MCF 10A (cell line): ENCODE measurements at places on chromosomes 5 and 9. TPM values are rescaled to one million over a fixed set of nuclear protein-coding genes. Genes with fewer than 3 reads are reported as not detected.

Gene RPP25L
- total RNA-seq = 41.6 and 42.8 TPM in 2 replicates

GRCh38 chr5:30849931-30850710 lies 343.4 kb upstream of the CDH6 start:
- no peaks in the 10 kb centered on the region for H3K36me3 ChIP-seq
- no peak for DNase-seq
- no peaks in the 10 kb centered on the region for H3K27me3 ChIP-seq
- H3K4me3 ChIP-seq = no peak overlapping the region
- peaks cover 6% of the 10 kb centered on the region for H3K4me1 ChIP-seq

Gene NUDT2
- 30.6 and 35.0 TPM in 2 replicates for total RNA-seq

DNA sequence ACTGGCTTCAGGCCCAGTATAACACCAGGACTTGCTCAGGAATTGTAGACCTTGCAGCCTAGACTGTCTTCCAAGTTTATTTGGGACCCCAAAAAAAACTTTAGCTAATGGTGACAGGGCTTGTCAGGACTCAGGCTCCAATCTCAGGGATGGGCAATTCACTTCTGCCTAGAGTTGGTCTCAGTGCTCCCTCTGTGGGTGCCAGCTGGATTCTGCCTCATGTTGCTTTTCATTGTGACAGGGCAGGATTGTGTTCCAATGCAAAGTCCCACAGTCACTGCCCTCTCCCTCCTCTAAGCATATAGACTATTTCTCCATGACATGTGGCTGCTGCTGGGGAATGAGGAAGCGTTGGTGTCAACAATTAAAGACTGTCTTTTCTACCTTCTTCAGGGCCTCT lies 174.7 kb downstream of the CYLC2 start:
- no peaks in the 10 kb centered on the region for H3K27me3 ChIP-seq
- no peaks in the 10 kb centered on the region for H3K4me1 ChIP-seq
- no peak overlapping the region for H3K4me3 ChIP-seq
- no peak overlapping the region for H3K27ac ChIP-seq
- DNase-seq = no peak

DNA sequence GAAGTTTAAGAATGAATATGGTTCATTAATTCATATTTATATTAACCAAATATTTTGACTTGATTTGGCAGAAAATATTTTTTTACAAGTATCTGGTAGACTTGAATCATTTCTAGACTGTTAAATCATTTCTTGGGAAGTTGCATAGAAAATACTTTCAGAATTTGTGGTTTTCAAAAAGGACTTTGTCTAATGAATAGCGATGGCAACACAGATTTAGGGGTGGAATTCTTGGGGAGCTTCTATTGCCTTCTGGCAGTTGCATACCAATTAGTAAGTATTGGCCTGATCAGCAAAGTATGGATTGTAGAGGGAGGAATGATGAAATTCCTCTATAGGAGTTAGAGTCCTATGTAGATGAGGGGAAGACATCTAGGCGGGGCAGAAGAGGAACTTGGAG lies 68.6 kb upstream of the CKMT2 start:
- no peak overlapping the region for H3K27ac ChIP-seq
- H3K4me3 ChIP-seq = no peak overlapping the region
- DNase-seq = no peak
- H3K4me1 ChIP-seq = no peaks in the 10 kb centered on the region
- peaks cover 21% of the 10 kb centered on the region for H3K27me3 ChIP-seq
- H3K36me3 ChIP-seq = no peaks in the 10 kb centered on the region

GRCh38 chr5:9278921-9279603 lies 266.8 kb downstream of the SEMA5A start:
- no peaks in the 10 kb centered on the region for H3K36me3 ChIP-seq
- H3K27me3 ChIP-seq = no peaks in the 10 kb centered on the region
- no peak overlapping the region for H3K4me3 ChIP-seq
- H3K27ac ChIP-seq = no peak overlapping the region

Gene CCNI2
- 0.12 and 0.16 TPM in 2 replicates for total RNA-seq

DNA sequence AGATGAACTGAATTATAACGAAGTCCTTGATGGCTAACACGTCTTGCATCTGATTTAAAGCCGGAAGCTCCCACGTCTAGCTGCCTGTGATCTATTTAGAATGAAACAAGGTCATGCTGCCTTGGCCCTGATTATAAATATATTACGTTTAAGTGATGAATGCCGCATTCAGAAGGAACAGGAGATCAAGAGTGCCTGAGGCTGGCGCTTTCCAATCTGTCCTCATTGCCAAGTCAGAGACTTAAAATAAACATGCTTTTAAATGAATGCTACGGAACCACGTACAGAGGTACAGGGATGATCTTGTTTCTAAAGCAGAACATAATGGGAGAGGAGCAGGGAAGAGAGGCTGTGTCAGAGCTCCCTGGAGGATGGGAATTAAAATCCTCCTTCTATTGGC lies 292.8 kb downstream of the TLE1 start:
- H3K4me3 ChIP-seq = no peak overlapping the region
- no peak overlapping the region for H3K27ac ChIP-seq
- no peaks in the 10 kb centered on the region for H3K4me1 ChIP-seq
- H3K27me3 ChIP-seq = no peaks in the 10 kb centered on the region

Gene PHYHD1
- total RNA-seq = 0.70 and 2.0 TPM in 2 replicates

GRCh38 chr5:139565411-139566305 lies 4.5 kb downstream of the UBE2D2 start:
- H3K27ac ChIP-seq = no peak overlapping the region
- DNase-seq = no peak
- H3K4me3 ChIP-seq = peak overlapping the region; percentile 46
- no peaks in the 10 kb centered on the region for H3K27me3 ChIP-seq
- peaks cover 63% of the 10 kb centered on the region for H3K36me3 ChIP-seq

Gene CSF2
- total RNA-seq = not detected in 2 replicates

- no peak for DNase-seq
- no peaks in the 10 kb centered on the region for H3K36me3 ChIP-seq
- H3K27me3 ChIP-seq = no peaks in the 10 kb centered on the region
- peaks cover 35% of the 10 kb centered on the region for H3K4me1 ChIP-seq
- no peak overlapping the region for H3K4me3 ChIP-seq
Observed at GRCh38 chr5:102719886-102720285, 35.2 kb upstream of the PAM start.

Gene SPINK4
- total RNA-seq = not detected in 2 replicates

Gene TERT
- total RNA-seq = 0.16 TPM in 1 of 2 replicates, not detected in the other

Gene LIX1
- not detected in 2 replicates for total RNA-seq

Gene SLC36A3
- not detected in 2 replicates for total RNA-seq

DNA sequence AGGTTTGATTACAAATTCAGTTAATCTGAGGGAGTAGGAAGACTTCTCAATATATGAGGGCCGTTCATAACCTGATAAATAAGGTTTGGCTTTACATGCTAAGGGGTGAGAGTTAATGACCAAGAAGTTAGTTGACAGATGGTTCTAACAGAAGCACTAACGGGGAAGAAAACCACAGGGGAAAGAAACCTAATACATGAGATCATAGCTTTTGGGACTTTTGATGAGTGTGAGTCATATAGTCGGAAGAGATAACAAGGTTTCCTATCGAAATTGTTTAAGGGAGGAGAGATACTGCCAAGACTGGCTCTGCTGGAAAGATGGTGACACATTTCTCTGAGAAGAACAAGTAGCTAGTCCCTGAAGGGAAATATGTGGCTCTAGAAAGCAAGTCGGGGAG lies 140.1 kb downstream of the COX7C start:
- H3K27ac ChIP-seq = no peak overlapping the region
- H3K4me1 ChIP-seq = no peaks in the 10 kb centered on the region
- H3K4me3 ChIP-seq = no peak overlapping the region

Gene RNF180
- 6.0 and 7.4 TPM in 2 replicates for total RNA-seq

GRCh38 chr5:124806373-124807077 lies 60.1 kb upstream of the ZNF608 start:
- no peaks in the 10 kb centered on the region for H3K36me3 ChIP-seq
- no peak overlapping the region for H3K4me3 ChIP-seq
- H3K4me1 ChIP-seq = peaks cover 5% of the 10 kb centered on the region
- no peak overlapping the region for H3K27ac ChIP-seq
- H3K27me3 ChIP-seq = no peaks in the 10 kb centered on the region

GRCh38 chr9:5617749-5618148 lies 11.2 kb upstream of the RIC1 start:
- H3K4me1 ChIP-seq = peaks cover 6% of the 10 kb centered on the region
- H3K36me3 ChIP-seq = no peaks in the 10 kb centered on the region
- DNase-seq = no peak
- no peaks in the 10 kb centered on the region for H3K27me3 ChIP-seq
- H3K27ac ChIP-seq = no peak overlapping the region

DNA sequence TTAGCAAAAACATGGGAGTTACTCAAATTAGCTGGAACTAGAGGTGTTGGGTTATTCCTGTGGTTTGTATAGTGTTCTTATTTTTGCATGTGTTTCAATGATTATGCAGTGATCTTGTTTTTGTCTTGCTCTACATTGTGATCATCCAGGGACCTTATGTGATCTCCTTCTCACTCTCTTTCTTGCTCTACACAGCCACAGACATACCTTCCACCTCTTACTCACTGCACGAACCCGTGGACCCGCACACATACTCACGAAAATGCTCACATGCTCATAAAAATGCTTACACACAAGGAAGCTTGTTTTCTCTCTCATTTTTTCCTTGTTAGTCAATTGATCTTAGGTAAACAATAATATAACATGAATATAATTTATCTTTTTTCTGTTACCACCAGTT lies 187.1 kb downstream of the KDM4C start:
- H3K27me3 ChIP-seq = no peaks in the 10 kb centered on the region
- peaks cover 11% of the 10 kb centered on the region for H3K36me3 ChIP-seq
- peak overlapping the region; percentile 60 for H3K27ac ChIP-seq
- DNase-seq = peak; percentile 54
- H3K4me1 ChIP-seq = peaks cover 13% of the 10 kb centered on the region
- no peak overlapping the region for H3K4me3 ChIP-seq

Gene EQTN
- not detected in 2 replicates for total RNA-seq

DNA sequence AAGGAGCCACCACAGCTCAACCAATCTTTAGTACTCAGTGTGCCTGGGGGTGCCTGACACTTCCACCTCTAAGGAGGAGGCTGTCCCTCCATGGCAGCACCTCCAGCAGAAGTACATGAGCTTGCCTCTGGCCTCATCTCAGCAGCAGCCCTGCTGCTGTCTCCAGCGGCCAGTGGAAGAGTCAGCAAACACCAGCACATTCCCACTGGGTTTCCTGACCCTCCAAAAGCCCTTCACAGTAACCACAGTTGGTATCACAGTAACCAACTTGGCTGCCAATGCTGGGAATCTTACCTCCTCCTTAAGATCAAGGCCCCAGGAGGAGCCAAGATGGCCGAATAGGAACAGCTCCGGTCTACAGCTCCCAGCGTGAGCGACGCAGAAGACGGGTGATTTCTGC lies 29.4 kb downstream of the FSTL4 start:
- H3K27me3 ChIP-seq = peaks cover 50% of the 10 kb centered on the region
- no peaks in the 10 kb centered on the region for H3K36me3 ChIP-seq
- H3K4me3 ChIP-seq = no peak overlapping the region
- no peak overlapping the region for H3K27ac ChIP-seq
- DNase-seq = no peak

Gene DAB2IP
- 15.5 and 17.0 TPM in 2 replicates for total RNA-seq

Gene PAEP
- total RNA-seq = not detected in 2 replicates

Gene DAB2
- 0.68 and 2.1 TPM in 2 replicates for total RNA-seq

Gene SLC6A3
- total RNA-seq = not detected in 2 replicates

- H3K36me3 ChIP-seq = peaks cover 92% of the 10 kb centered on the region
- H3K27me3 ChIP-seq = no peaks in the 10 kb centered on the region
- H3K4me1 ChIP-seq = no peaks in the 10 kb centered on the region
- no peak overlapping the region for H3K4me3 ChIP-seq
Observed at GRCh38 chr9:89342948-89343347, 24.6 kb downstream of the SECISBP2 start.

GRCh38 chr9:29830821-29831220 lies 2257.5 kb upstream of the C9orf72 start:
- no peak overlapping the region for H3K4me3 ChIP-seq
- H3K27me3 ChIP-seq = no peaks in the 10 kb centered on the region
- DNase-seq = peak; percentile 61
- no peaks in the 10 kb centered on the region for H3K36me3 ChIP-seq
- peaks cover 5% of the 10 kb centered on the region for H3K4me1 ChIP-seq

DNA sequence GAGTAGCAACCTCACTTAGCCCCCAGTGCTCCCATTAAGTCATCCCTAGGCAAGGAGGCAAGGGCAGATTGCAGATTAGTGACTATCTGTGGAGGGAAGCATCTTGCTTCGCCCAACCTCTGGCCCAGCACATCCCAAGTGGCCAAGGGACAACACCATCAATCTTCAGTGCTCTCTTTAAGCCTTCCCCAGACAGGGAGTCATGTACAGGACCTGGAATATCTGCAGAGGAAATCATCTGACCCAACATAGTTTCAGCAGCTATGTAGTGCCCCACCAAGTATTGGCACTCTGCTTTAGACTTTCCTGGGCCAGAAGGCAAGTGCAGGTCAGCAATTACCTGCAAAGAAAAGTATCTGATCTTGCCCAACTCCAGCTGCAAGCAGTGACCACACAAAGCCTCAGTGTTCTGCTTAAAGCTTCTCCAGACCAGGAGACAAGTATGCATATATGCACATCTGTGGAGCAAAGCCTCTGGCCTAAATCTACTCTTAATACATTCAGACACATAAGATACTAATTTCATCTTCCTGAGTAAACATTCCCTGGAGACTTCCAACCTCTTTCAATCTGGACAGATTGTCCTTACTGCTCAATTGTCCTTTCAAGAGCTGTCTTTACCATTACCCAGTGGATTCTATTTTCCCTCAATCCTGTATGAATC lies 224.8 kb upstream of the VLDLR start:
- no peak for DNase-seq
- no peak overlapping the region for H3K27ac ChIP-seq
- no peak overlapping the region for H3K4me3 ChIP-seq

- no peak overlapping the region for H3K4me3 ChIP-seq
- no peaks in the 10 kb centered on the region for H3K27me3 ChIP-seq
- DNase-seq = no peak
- peaks cover 7% of the 10 kb centered on the region for H3K4me1 ChIP-seq
- no peaks in the 10 kb centered on the region for H3K36me3 ChIP-seq
Observed at GRCh38 chr5:148376198-148376597, 7.6 kb upstream of the FBXO38 start.

- no peak overlapping the region for H3K27ac ChIP-seq
- DNase-seq = no peak
- no peak overlapping the region for H3K4me3 ChIP-seq
- H3K27me3 ChIP-seq = peaks cover 15% of the 10 kb centered on the region
- peaks cover 6% of the 10 kb centered on the region for H3K4me1 ChIP-seq
Observed at GRCh38 chr9:38117651-38118050, 48.6 kb upstream of the SHB start.
